ENCODE measurements at places on chromosomes 5 and 9.

DNA sequence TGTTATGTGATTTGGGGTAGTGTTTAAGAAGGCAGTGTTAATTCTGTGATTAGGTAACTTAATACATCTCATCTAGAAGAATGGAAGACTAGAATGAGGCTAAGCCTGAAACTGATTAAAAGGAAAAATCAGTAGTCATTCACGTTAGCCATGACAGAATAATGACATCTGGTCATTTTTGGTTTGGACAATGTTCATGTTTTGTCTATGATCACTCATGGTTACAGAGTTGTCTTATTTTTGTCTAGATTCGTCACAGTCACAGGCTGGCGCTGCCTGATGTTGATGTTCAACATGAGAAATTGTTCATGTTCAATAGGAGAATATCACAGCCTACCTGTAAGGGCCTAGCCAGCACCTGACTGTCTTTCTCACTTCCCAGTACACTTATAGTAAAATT lies 9.5 kb upstream of the DOCK2 start:
- no peak for DNase-seq

- no peak for DNase-seq
These were observed 129.0 kb downstream of the COL23A1 start for GRCh38 chr5:178461004-178461730.

DNA sequence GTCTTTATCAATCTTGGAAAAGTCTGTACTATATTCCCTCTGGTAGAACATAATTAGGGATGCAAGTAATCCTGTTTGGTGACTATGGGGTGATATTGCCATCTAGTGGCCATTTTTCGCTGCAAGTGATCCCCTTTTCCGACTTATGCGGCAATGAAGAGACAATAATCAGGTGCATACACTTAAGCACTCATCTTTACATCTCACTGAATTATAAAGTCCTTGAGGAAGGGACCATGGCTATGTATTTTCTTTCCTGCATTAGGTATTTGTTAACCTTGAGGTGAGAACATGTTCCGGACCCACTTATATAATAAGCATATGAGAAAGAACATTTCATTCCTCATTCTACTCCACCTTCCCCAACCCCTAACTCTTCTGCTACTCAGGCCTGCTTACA lies 19.6 kb upstream of the LIX1 start:
- DNase-seq: peak; percentile 16

GRCh38 chr5:174834081-174834480 lies 109.7 kb downstream of the MSX2 start:
- no peak for DNase-seq

GRCh38 chr5:151106043-151106442 lies 25.2 kb upstream of the TNIP1 start:
- DNase-seq: no peak

DNA sequence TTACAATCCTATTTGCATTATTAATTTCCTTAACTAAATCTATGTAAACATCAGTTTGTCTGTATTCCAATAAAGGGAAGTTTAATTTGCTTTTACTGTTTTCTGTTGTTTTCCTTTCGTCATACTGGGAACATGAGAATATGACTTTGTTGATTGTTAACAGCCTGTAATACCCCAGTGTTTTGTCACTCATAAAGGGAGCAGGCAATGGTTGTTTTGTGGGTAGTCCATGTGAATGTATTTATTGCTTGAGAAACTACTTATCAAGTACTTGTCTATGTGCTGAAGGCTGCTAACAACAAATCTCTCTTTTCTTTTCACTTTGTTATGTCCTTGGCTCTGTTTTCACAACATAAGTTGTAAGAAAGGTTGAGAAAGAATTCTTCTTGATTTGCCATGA lies 1070.2 kb upstream of the ACO1 start:
- DNase-seq: no peak
